Stimulated activated CD4-positive, alpha-beta T cell treated with anti-CD3 and anti-CD28 coated beads, TNF-alpha, amount 100 ng/mL, for 24 hours (primary cell): ENCODE measurements at places on chromosomes 1 and 21.

DNA sequence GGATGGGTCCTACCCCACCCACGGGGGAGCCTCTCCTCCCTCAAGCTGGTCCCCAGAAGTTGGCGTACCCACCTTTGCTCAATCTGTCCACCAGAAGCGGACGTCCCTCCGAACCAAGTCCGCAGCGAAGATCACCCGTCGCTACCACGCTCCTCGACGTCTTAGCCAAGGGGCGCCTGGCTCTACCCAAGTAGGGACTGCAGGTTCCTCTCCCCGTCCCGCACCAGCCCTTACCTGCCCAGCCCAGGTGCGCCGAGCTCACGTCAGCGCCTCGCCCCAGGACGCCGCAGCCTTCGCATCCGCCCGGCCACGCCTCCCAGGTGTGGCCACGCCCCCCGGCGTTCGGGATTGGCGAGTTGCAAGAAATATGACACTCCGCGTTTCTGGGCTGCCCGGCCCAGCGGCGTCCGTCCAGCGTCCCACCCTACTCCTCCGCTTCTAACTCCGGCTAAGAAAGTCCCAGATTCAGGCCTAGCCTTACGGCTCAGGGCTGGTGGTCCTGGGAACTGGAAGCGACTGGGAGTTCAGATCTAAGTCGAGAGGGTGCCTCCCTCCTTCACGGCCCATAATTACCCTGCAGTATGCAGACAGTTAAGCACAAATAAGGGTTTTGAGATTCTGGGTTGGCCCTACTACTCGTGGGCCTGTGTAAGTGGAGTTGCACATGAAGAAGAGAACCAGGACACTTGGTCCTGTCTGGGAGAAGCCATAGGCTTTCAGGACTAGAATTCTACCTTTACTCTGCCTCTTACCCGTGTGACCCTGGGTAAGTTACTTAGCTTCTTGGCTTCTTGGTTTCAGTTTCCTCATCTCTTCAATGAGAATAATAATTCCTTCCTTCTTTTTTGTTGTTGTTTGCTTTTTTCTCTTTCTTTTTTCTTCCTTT lies at the start of gene IRF6:
TSS of gene IRF6 (minus strand) at position 268 of the 886 bp plus-strand sequence. CDS start 4,729 bp downstream, outside the sequence.
- DNase-seq = peak; percentile 31

DNA sequence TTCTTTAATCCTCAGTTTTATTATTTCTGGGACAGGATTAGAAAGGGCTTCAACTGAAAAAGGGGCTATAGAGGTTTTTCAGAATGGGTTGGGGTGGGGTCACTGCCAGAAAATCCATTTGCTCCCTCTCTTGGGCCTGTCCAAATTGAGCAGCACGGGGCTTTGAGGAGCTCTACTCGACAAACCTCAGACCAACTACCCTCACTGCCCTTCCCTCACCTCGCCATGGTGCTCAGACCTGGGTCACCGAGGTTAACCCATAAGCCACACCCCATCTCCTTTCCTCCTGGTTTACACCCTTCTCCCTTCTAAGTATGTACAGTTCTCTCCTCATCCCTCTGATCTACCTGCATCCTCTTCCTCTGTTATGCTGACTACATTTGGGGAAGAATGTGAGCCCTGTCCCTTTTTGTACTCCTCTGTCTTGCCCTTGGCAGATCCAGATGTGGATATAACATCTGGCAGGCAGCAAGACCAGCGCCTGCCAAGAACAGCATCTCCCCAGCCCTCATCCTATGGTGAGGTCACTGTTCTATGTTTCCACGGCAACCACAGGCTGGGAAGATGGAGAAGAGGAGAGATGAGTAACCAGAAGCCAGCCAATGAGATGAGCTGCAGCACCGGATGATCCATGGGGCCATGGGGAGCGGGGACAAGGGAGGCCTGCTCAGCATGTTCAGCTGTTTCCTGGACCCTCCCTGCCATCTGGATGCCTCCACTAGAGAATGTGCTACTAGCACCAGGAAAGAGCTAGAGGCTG lies 3.7 kb upstream of the FABP3 start:
- no peak for DNase-seq

- DNase-seq = no peak
Observed at GRCh38 chr1:75136921-75137641, 2.9 kb downstream of the LHX8 start.

DNA sequence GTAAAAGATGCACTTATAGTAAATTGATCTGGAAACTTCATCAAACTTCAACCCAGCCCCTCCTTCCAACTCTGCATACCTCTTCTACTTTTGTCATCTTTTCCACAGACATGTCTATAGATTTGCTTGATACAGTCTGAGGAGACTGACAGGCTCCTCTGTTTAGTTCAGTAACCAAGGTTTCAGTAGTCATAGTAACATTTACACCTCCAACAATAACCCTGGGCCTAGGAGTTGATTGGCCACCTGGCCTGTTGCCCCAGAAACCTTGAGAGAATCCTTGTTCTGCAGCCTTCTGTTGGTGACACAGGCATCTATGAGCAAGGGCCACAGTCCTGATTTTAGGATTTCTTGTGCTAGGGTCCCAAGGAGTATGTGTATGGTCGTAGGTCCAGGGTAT lies at the start of gene CFAP141:
TSS of gene CFAP141 (minus strand) at position 138 of the 400 bp plus-strand sequence. CDS start at position 112, 26 bp downstream.
- peak; percentile 12 for DNase-seq

DNA sequence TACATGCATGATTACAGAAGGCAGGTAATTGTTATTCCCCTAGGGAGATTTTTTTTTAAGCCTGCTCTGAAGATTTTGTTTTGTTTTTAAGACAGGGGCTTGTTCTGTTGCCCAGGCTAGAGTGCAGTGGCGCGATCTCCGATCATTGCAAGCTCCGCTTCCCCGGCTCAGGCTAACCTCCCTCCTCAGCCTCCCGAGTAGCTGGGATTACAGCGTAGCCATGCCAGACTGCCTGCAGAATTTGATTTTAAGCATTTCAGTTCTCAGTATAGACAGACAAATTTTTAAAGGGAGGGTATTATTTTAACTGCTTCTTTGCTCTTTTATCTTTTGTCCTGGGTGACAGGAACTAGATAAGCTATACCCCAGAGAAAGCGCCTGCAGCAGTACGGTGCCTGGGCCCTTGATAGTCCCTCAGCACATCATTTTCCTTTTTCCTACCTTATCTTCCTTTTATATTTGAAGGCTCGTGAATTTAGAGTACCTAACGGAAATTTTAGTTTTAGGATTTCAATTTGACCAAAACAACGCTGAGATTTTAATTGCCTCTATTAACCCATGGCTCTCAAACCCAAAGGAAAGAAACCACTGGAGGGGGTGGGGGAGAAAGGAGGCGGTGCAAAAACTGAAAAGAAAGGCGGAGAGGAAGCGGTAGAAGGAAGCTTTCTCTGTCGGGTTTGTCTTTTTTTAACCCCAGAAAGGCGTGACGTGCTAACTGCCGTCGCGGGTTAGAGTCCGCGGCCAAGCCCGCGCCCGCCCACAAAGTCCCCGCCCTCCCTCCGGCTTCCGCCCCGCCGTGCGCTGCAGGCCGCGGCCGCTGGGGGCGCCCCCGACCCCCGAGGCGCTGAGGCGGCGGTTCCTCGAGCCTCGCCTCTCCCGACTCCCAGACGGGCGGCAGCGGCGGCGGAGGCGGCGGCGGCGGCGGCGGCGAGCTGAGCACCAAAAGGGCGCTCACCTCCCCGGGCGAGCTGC lies at the start of gene EEIG2:
TSS of gene EEIG2 (plus strand) at position 886 of the 972 bp plus-strand sequence. CDS start 329 bp downstream, outside the sequence.
- DNase-seq = peak; percentile 83

DNA sequence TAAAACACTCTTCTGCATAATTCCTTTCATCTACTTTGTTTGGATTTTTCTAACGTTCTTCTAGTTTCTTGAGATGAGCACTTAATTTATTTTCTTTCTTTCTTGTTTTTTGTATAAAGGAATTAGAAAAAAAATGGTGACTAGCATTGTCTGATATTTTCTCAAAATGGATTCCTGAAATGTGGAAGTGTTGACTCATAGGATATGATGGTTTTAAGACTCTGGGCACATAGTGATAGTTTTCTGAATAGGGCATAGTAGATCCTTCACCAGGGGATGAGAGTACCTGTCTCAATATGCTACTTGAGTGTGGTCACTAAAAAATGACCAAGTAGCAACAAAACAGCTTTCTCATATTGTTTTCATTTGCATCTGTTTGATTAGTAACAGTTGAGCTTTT lies 100.9 kb downstream of the PEX14 start:
- DNase-seq = no peak

- no peak for DNase-seq
Observed at GRCh38 chr1:159054427-159054826, 22.1 kb downstream of the AIM2 start.

- DNase-seq = no peak
Observed at GRCh38 chr1:49435291-49435690, 588.5 kb downstream of the AGBL4 start.

DNA sequence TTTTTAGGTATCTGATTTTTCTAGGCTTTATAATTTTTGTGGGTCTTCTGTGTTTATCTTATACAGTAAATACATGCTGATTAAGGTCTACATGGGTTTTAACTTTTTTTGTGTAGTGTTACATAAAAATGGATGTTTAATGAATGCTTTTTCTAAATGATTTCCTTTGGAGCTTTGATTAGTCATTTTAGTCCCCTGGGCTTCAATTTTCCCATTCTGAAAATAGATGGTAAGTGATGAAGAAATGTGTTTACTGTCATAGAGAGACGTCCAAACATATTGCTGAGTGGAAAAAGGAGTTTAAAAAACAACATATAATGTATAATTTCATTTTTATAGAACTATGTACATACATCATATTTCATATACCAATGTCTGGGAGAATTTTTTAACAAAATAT lies 140.9 kb upstream of the HMCN1 start:
- no peak for DNase-seq

DNA sequence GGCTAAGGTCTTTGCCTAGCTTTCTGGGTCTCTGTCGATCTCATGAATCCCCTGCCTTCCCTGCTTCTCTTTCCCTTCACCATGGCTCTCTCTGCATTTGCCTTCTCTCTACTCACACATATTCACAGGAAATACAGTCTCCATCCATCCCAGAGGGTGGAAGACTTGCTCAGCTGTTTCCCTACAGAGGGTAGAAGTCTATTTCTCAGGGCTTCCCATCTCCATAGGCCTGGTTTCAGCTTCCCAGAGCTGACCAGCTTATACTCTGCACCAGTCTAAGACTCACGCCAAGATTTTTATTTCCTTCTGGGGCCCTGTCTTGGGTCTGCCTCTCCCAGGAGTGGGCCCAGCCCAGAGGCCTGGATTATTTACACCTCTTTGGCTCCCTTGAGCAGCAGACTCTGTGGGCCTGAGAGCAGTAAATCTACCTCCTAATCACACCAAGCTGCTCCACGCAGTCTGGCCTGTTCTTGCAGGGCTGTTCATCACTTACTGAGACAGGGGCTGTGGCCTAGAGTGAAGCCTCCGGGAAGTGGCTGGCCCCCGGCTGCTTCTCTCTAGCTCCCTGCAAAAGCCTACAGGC lies 102.5 kb downstream of the PLXNA2 start:
- DNase-seq = no peak

DNA sequence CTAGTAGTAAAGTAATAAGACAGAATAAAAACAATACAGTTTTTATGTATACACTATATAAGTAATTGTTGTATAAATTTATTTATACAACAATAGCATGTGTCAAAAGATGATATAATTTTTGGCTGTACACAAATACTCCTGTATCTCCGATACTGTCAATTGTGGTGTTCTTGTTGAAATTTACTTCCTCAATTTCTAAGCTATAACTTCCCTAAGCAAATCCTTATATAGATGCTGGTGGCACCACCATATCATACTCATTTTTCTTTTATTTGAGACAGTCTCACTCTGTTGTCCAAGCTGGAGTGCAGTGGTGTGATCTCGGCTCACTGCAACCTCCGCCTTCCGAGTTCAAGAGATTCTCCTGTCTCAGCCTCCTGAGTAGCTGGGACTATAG lies 141.0 kb upstream of the HP1BP3 start:
- no peak for DNase-seq

- no peak for DNase-seq
Observed at GRCh38 chr1:232108598-232108997, 482.0 kb downstream of the DISC1 start.

DNA sequence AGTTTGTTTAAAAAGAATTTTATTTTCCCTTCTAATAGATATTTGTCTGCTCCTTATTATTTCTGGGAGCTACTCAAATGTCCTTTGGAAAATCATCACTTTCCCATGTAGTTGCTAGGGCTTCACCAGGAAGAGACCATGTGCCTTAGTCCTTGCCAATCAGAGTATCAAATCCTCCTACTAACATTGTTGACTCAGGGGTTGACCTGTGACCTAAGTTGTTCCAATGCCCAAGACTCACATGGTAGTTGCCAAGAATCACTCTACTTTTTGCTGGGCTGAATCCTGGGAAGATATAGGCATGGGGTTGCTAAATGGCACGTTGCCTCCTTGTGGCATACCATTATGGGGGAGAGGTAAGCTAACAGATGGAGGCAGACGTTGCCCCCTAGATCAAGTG lies 58.2 kb upstream of the FOXD3 start:
- DNase-seq = no peak

- no peak for DNase-seq
Observed at GRCh38 chr1:164930241-164930640, 371.3 kb downstream of the PBX1 start.

DNA sequence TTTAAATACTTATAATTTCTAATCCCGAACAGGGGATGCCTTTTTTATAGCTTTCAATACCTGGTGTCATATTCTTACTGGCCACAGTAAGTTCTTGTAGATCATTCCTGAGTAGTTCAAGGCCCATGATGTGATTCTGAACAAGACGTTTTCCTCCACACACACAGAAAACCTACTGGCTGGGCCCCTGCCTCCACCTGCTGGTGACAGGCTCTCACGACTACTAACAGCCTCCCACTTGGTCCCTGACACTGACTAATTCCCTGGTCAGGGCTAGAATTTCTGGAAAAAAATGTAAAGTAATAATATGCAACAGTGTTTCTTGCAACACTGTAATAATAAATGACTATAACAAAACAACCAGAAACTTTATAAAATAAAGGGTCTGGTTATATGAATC lies 50.4 kb upstream of the RIPK4 start:
- DNase-seq = peak; percentile 25

- no peak for DNase-seq
Observed at GRCh38 chr1:63628607-63629006, 35.4 kb downstream of the PGM1 start.

- DNase-seq = no peak
Observed at GRCh38 chr1:21857840-21858670, 46.0 kb downstream of the LDLRAD2 start.

DNA sequence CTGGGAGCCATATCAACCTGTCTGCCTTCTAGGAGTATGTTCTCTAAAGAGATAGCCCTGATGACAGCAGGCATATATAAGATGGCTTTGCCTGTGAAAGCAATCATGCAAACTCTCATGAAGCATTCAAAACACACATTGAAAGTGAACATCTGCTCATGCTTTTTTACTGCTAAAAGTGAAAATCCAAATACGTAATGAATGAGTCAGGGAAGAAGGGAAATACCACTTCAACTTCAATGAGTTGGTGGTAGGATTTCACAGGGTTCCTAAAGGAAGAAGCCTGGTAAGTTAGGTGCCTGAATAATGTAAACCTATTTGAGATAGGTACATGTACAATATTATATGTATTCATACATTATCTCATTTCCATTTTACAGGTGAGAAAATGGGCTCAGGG lies 50.5 kb upstream of the SLFNL1 start:
- no peak for DNase-seq

- DNase-seq = peak; percentile 47
Observed at GRCh38 chr1:25003457-25004190, 73.5 kb upstream of the RUNX3 start.

GRCh38 chr1:79981481-79981880 lies 975.0 kb upstream of the ADGRL4 start:
- no peak for DNase-seq
